Activated CD4-positive, alpha-beta T cell treated with anti-CD3 and anti-CD28 coated beads, Interleukin-2, amount 10 ng/mL, durations not matched to agents 24 days and 14 days (primary cell): ENCODE measurements at places on chromosomes 6 and 20. TPM values are rescaled to one million over a fixed set of nuclear protein-coding genes. Genes with fewer than 3 reads are reported as not detected.

GRCh38 chr20:21294755-21295154 lies 8.4 kb upstream of the XRN2 start:
- no peak for DNase-seq

ABHD16B gene
- 0.19 TPM in 1 of 2 replicates, not detected in the other for total RNA-seq

GRCh38 chr6:137693711-137694110 lies 173.3 kb upstream of the TNFAIP3 start:
- DNase-seq = no peak

DNA sequence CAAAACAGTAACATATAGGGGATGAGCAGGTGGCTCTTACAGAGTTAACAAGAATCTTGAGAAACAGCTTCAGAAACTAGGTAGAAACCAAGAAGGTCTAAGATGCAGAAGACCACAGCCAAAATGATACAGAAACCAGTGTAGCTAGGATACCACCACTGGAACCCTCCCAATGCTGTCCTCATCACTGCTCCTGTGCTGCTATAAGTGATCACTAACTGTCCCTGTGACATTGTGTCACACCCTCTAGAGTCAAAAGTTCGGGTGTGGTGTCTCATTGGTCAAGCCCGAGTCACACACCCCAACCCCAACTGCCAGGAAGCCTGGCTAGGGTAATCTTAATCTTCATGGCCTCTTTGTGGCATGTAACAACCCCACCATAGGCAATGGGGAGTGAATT lies 153.1 kb downstream of the RCAN2 start:
- no peak for DNase-seq

OLIG3 gene
- not detected in 2 replicates for total RNA-seq

EDN3 gene
- not detected in 2 replicates for total RNA-seq

TMEM74B gene
- total RNA-seq = 1.6 and 1.9 TPM in 2 replicates

DNA sequence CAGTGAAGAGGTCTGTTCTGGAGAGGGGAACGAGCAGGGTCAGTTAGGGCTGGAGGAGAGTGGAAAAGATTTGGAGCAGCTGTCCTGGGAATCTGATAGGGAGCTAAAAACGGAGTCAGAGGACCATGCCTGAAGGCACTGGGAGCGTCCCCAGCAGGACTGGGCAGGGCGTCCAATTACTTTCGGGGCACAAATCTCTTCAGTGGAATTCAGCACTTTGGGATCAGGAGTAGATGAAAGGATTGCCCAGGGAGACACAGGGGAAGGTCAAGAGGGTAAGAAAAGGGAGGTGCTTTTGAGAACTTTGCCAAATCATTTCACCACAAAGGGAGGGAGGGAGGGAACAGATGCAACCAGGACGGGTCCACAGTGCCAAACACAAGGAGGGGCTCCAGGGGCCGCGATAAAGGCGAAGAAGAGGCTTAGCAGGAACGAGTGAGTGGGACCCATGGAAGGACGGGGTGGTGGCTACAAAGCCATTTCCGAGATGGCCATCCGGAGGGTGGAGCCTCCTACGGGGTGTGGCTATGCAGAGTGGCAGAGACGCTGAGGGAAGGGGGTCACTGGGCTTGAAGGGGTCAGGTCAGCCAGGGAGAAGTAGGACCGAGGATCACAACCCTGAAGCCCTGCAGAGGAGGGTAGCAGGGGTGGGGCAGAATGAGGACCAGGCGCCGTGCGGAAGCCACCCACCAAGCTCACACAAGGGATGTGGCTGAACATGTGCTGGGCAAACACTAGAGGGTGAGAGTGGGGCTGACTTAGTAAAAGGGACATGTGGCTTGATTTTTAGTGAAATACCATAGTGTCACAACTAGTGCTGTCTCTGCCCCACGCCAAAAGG lies 180.0 kb upstream of the RREB1 start:
- DNase-seq = no peak

DNA sequence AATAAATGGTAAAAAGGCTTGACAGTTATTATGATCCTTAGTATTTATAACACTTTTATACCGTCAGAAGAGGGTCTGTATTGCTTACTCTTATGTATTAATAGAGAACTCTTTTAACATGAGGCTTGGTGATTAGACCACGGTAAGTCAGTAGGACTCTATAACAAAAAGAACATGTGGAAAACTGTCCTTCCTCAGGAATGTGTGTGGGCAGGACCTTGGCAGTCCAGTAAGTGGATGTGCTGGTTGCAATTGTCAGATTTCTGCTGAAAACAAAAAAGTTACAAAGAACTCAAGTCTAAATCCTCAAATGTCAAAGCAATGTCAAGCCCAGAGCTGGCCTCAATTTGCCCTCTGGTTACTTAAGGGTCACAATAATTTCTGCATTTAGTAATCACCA lies 81.1 kb downstream of the PLCG1 start:
- no peak for DNase-seq

DNA sequence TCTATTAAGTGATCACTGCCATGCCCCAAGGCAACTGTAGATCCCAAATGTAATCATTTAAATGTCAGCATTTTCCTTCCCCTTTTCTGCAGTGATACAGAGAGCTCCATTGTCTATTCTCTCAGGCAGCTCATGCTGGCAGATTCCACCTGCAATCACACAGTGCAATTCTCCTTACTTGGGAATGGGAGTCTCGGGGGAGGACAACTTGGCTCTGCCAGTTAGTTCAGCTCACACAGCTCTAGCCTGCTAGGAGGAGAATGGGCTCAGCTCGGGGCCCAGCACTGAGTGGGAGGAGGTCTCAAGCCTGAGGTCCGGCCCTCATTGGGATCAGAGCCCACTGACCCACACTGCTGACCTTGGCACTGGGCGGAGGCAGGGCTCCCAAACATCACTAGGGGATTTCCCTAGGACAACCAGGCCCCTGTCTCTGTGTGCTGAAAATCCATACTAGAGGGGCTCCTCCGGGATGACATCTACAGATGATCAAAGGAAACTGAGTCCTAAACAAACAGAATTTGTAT lies 109.2 kb upstream of the ASF1A start:
- no peak for DNase-seq

GJA1 gene
- total RNA-seq = not detected in 2 replicates

- no peak for DNase-seq
Measured at GRCh38 chr20:58781138-58781537, 69.6 kb downstream of the GNAS-AS1 start.

GTF2H4 gene
- 58.7 and 60.3 TPM in 2 replicates for total RNA-seq

DDO gene
- total RNA-seq = not detected in 2 replicates

DNA sequence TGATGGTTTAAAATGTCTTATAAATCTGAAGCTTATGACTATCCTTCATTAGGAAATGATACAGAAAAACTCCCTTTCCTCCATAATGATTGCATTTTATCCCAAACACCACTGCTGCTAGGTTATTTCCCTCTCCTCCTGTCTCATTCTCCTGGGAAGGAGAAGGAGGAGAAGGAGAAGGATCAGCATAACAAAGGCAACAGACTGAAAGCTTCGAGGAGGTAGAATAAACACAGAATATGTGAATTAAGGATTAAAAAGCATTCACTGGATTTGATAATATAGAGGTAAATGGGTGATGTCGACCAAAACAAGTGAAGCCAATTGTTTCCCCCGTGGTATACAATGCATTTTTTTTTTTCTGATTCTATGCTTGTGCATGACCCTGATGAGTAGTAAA lies 82.0 kb downstream of the WASF1 start:
- no peak for DNase-seq

DNA sequence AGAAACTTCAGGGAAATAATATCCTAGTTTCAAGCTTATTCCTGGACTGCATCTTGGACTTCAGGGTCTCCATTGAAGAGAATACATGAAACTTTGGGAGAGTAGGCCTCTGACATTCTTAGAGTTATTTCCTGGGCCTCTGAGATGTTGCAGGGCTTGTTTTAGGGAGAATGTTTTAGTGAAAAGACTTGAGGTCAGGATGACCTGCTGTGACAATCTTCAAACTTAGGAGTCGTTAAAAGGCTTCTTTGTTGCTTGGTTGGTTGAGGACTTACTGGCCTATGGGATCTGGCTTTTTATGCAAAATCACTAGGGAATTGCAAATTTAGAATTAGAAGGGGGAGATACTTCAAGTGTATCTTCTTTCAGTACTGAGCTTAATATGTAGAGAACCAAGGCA lies 613.2 kb upstream of the FLRT3 start:
- DNase-seq = no peak

DNA sequence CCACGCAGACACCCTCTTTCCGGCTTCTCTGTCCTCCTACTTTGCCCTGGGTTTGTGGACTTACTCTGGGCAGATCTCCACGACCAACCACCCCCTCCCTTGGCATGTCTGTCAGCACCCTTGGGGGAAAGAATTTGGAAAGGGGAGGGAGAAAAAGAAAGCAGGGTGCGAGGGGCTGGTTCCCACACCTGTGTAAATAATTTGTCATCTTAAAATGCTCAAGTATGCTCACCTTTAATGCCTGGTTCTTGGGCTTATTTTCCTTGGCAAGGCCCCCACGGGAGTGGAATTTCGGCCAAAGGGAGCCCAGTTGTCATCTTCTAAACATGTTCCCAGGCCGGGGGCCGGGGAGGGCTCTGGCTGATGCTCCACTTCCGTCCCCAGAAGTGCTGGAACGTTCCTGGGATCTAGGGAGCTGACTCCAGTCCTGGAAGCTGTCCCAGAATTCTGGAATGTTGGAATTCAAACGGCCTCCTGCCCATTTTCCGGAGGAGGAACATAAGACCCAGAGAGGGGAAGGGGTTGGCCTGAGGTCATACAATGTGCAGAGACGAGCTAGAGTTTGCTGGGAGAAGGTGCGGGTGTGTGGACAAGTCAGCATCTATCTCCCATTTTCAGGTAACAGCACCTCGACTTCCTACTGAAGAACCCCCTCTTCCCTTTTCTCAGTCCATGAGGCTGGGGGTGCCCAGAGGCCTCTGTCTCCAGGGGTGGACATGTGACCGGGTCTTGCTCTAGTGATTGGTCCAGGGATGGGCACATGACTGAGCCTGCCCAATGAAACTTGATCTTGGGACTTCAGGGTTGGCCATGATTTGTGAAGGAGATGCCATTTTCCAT lies 122.3 kb downstream of the CEBPB start:
- DNase-seq = no peak

MAK gene
- 0.47 and 0.58 TPM in 2 replicates for total RNA-seq

GRCh38 chr6:26217714-26218075 lies 130.5 kb downstream of the HFE start:
- peak; percentile 75 for DNase-seq

EEF1A2 gene
- 0.28 and 0.66 TPM in 2 replicates for total RNA-seq

HCRTR2 gene
- not detected in 2 replicates for total RNA-seq

DNA sequence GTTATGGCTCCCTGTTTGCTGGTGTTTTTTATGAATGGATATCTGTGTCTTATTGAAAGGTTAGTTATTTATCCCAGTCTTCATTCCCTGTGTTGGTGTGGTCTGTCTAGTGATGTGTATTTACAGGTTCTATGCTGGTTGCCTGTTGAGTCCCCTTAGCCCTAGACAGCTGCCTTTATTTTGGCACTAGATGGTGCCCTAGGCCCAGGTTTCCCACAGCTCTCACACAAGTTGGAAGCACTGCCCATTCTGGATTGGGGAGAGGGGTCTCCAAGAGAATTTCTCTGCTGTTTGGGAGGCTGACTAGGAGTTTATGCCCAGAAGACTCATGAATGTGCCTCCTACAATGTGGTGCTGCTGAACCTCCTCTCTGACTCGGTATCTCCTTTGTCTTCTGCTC lies 12.4 kb downstream of the GRM1 start:
- no peak for DNase-seq

- DNase-seq = no peak
Measured at GRCh38 chr6:160110586-160111123, 11.0 kb upstream of the SLC22A1 start.

DNA sequence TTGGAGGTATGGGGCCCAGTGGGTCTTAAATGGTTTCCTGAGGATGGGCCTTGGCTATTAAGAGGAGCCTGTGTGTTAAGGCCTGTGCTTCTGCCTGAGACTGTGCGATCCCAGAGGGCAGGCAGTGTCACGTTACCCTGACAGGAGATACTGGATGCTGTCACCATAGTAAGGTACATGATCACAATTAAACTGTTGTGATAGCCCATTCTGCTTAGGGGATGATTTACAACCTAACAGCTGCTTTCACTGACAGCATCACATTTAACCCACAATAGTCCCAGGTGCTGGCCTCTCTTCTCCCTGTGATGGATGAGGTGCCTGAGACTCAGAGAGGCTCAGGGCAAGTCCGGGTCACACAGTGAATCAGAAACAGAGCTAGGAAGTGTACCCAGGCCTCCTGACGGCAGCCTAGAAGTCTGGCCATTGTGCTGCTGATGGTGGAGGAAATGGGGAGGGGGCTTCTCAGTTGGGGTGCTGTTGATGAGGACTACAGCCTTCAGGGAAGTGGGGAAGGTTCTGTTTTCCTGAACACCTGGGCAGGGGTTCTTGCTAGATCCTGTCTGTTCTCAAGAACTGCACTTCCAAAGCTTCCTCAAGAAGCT lies 97.3 kb downstream of the MDGA1 start:
- DNase-seq = no peak
